ENCODE measurements at places on chromosomes 4 and X.

- no peak for DNase-seq
These were observed 519.2 kb downstream of the PCDH10 start for GRCh38 chr4:133668061-133668851.

- no peak for DNase-seq
These were observed 278.8 kb upstream of the RPS6KA3 start for GRCh38 chrX:20545538-20545937.

GRCh38 chrX:153844509-153845082 is 14.3 kb upstream of the PDZD4 start:
- no peak for DNase-seq

DNA sequence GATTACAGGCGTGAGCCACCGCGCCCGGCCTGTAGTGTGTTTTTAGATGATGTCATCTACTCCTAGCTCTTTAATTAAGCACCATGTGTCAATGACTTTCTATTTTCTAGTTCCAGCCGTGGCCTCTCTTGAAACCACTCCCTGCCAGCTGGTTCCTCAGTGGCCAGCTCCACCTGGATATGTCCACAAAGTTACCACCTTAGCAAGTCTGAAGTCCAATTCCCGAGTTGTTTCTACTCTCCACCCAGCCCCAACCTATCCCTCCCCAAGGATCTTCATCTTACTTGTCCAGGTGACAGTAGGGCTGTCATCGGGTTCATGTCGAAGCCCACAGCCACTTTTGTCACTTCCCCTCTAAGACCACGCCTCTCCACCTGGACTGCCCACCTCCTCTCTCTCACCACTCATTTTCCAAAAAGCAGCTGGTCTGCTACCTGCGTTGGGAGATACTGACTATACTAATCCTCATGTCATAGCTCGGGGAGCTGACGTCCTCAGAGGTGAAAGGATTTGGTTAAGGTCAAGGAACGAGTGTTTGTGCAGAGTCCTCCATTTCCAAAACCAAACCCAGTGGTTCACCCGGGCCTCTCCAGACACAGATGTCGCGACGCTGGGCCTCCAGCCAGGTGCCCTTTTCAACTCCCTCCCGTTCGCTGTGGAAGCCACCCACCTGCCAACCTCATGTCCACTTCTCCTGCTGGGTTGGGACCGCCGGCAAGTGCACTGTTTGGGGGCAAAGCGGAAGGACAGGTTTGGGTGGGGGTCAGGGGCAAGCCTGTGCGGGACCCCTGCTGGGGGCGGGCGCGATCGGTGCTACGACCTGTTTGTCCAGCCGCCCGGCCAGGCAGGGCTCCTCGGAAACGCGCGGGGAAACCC is 704 bp downstream of the FAM3A start:
- DNase-seq, result no peak

DNA sequence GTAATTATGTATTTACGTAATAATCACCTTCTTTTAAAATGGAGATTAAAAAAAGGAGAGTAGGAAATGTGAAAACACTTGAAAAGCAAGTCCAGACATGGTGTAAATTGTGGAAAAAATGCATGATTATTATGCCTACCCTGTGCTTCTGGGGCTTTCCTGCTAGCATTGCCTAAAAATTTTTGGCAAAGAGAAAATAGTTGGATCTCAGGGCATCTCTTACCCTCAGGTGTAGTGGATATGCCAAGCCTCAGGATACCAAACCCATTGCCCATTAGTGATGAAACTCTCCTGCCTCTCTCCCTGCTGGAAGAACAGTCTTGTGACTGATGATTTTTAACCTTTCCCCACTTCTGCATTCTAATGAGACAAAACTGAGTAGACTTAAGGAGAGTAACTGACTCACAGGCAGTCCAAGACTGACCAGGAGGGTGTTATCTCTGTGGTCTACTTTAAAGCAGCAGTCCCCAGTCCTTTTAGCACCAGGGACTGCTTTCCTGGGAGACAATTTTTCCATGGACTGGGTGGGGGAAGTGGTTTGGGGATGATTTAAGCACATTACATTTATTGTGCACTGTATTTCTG is 174.6 kb downstream of the ZNF330 start:
- no peak for DNase-seq

- no peak for DNase-seq
These were observed 153.5 kb downstream of the SLC7A11 start for GRCh38 chr4:138088449-138089208.

GRCh38 chr4:78799551-78800495 is 23.7 kb downstream of the BMP2K start:
- no peak for DNase-seq

GRCh38 chr4:109302361-109303139 is at the start of gene COL25A1:
COL25A1 (minus strand) TSS chr4:109302658.
- DNase-seq, result peak; percentile 54

GRCh38 chr4:165368567-165368966 is 10.2 kb upstream of the CPE start:
- no peak for DNase-seq

DNA sequence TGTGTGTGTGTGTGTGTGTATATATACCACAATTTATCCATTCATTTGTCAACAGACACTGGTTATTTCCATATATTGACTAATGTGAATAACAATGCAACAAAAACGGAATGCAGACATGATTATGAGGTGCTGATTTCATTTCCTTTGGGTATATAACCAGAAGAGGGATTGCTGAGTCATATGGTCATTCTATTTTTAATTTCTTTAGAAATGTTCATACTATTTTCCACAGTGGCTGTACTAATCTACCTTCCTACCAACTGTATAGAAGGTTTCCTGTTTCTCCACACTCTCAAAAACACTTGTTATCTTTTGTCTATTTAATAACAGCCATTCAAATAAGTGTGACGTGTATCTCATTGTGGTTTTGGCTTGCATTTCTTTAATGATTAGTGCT is 269.9 kb downstream of the OPHN1 start:
- no peak for DNase-seq

- no peak for DNase-seq
These were observed 39.8 kb downstream of the GPM6A start for GRCh38 chr4:175772170-175772705.

DNA sequence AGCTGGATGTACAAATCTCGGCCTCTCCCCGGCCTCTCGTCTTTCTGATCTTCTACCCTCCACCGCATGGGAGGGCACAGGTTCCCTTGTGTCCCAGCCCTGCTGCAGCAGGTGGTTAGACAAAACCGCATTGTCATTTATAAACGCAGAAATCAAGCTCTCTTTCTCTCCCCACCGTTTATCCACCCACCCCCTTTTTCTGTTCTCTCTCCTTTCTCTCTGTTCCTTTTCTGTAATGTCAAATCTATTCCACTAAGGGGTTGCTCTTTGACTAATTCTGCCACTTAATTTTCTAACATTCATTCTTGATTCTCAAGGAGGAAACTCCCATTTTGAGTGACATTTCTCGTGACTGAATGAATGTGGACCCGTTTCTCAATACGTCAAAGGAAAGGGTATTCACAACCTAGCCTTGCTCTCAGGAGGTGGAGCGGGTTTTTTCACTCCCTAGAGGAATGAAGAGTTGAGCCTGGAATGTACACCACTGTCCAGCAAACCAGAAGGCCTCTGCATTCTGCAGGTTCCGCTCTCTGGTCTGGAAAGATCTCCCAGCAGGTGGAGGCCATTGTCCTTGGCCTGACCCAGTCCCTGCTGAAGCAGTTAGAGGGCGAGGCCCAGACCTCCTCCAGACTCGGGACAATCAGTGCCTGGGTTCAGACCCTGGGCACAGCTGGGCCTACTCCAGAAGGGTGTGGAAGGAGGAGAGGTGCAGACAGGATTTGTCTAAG is 70.9 kb upstream of the ENPP6 start:
- DNase-seq, result no peak

- no peak for DNase-seq
These were observed 7.3 kb upstream of the NSG1 start for GRCh38 chr4:4379540-4380087.

DNA sequence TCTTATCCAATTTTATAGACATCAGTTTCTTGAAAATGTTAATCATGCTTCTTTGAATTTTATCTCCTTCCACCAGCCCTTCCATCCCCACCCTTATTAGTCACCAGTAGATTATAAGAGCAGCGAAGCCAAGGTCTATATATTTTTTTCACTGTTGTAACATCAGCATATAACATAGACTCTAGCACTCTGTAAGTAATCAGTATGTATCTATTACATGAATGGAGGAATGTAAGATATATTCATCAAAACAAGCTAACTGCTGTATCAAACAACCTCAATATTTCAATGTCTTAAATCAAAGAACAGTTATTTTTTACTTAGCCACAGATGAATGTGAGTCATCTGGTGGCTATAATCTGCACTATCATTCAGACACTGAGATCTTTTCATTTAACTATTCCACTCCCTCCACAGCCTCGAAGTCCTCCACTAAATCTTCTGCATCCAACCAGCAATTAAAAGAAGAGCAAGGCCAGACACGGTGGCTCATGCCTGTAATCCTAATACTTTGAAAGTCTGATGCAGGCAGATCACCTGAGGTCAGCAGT is 178.9 kb downstream of the CENPC start:
- no peak for DNase-seq

- DNase-seq, result no peak
These were observed 126.3 kb upstream of the EMCN start for GRCh38 chr4:100644150-100644549.
